ENCODE measurements at places on chromosomes 2 and 18.

- H3K4me3 ChIP-seq: no peak overlapping the region
- no peaks in the 10 kb centered on the region for H3K27me3 ChIP-seq
- H3K27ac ChIP-seq: peak overlapping the region; percentile 2
These were observed 51.0 kb upstream of the ZNF532 start for GRCh38 chr18:58813561-58814225.

GRCh38 chr2:121818546-121818945 lies 63.1 kb downstream of the TSN start:
- no peaks in the 10 kb centered on the region for H3K36me3 ChIP-seq
- no peak for DNase-seq
- no peak overlapping the region for H3K27ac ChIP-seq
- no peaks in the 10 kb centered on the region for H3K27me3 ChIP-seq
- H3K4me1 ChIP-seq: no peaks in the 10 kb centered on the region
- no peak overlapping the region for H3K4me3 ChIP-seq

DNA sequence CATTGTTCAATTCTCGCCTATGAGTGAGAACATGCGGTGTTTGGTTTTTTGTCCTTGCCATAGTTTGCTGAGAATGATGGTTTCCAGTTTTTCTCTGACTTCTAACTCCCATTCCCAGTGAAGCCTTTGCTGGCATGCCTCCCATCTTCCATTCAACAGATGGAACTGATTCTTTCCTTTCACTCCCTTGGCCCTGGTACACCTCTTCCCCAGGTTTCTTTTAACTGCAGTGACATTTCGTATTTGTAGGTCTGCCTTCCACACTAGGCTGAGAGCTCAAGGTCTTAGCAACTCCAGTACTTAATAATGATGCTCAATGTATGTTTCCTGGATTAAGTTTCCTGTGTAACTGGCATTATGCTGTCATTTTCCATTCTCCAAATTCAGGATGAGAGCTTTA lies 48.5 kb downstream of the GAREM1 start:
- no peak for DNase-seq
- H3K4me1 ChIP-seq: no peaks in the 10 kb centered on the region
- H3K27ac ChIP-seq: no peak overlapping the region
- no peak overlapping the region for H3K4me3 ChIP-seq

DNA sequence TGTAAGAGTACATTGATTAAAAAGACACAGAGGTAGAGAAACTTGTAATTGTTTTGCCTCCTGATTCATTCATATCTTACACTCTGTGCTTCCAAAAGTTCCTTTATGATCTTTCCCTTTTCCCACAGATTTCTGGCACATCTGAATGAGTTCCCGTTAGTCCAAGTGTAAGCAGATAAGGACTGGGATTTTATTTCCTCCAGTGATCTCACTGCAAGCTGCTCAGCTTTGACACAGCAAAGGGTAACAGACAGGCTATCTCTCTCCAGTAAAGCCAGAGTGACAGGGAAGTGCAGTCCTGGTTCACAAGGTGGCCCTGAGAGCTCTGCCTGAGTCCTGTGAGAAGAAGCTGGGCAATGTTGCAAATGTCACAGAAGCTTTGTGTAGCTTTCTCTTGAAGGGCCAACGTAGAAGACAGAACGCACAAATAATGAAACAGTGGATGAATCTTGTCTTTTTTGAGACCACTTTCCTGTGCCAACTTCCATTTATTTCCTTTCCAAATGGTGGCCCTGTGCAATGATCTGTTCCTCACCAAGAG lies 32.5 kb upstream of the KCNE4 start:
- H3K27me3 ChIP-seq: no peaks in the 10 kb centered on the region
- no peak overlapping the region for H3K27ac ChIP-seq
- H3K4me1 ChIP-seq: no peaks in the 10 kb centered on the region
- no peak overlapping the region for H3K4me3 ChIP-seq
- no peaks in the 10 kb centered on the region for H3K36me3 ChIP-seq

- no peak overlapping the region for H3K4me3 ChIP-seq
- H3K27ac ChIP-seq: no peak overlapping the region
- no peaks in the 10 kb centered on the region for H3K27me3 ChIP-seq
- H3K4me1 ChIP-seq: peaks cover 4% of the 10 kb centered on the region
- no peaks in the 10 kb centered on the region for H3K36me3 ChIP-seq
- no peak for DNase-seq
These were observed 58.7 kb downstream of the MAPRE2 start for GRCh38 chr18:35099911-35100310.

DNA sequence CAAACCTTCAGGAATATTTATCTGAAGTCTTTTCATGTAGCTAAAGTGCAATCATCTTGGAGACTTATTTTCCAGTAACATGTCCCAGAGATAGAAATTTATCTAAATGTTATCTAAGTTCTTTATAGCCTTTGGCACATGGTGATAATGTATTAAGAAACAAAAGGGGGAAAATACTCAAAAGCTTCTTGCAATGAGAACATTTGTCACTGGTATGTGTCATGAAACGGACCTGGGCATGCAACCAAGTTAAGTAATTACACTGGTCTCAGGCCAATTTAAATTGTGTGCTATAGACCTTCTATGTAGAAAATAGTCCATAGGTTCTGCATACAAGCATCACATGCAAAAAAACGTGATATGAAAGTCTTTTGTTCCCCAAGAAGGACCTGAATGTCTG lies 136.2 kb downstream of the SLC8A1 start:
- H3K4me3 ChIP-seq: no peak overlapping the region
- H3K27ac ChIP-seq: no peak overlapping the region
- H3K27me3 ChIP-seq: no peaks in the 10 kb centered on the region
- DNase-seq: no peak
- no peaks in the 10 kb centered on the region for H3K36me3 ChIP-seq

All from testis (tissue), 5 donors.